ENCODE measurements at places on chromosomes 1 and 21. TPM values are rescaled to one million over a fixed set of nuclear protein-coding genes. Genes with fewer than 3 reads are reported as not detected.

DNA sequence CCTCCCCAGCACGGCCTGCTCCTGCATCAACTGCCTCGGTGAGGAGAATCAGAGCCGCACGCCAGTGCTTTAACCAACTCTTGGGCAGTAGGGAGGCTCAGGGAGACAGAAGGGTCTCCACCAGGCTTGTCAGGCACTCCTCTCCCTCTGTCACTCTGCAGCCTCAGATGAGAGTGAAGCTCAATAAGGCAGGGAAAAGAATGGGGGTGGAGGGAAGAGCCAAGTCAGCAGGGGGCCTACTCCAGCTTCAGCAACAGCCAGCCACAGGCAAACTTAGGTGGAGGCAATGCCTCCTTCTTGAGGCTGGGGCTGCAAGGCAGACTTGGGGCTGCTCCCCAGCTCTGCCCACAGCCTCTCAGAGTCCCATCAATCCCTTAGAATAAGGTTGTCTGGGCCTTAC is 51.8 kb upstream of the A3GALT2 start:
- DNase-seq, result no peak

DNA sequence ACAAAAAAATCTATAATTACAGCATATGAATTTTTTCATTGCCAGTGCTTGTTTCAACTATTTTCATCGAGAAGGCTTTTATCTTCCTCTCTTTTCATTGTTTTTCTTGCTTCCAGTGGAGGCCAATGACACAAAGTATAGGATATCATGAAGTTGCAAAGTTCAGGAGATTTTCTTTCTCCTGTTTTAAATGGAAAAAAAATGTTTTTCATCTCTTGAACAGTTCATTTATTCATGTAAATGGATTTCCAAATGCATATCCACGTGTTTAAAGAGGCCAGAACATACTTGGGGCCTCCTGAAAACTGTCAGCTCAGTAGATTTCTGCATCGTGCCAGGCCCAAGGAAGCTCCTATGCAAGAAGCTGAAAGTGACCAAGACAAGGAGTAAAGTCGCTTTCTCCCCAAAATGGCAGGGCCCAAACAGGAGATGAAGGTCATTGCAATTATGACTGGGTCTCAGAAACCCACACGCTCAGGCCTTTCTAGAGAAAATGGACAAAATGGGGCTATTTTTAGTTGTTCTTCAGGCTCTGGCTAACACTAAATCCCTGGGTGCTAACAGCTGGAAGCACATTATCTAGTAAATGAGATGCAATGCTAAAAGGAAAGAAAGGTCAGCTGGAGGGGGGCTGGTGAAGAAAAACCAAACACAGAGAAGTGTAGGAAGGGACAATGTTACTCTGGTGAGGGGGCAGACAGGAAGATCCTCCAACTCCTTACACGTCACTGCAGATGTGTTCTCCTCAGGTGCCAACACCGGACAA is 136.9 kb upstream of the C8B start:
- no peak for DNase-seq

DNA sequence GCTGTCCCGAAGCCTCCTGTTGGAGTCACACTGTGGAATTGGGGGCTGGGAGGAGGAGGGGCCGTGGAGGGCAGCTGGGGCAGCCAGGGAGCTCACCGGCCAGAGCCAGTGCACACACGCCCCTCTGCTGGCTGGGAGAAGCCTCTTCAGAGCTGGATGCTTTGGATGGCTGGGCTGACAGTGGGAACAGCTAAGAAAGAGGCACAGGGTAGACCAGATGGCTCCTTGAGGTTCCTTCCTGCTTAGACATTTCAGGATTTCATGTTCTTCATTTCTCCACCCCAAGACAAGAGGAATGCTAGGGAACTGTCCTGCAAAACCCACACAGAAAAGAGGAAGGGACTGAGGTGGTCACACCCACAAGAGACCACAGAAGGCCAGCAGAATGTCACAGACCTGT is 254.8 kb upstream of the VAMP3 start:
- DNase-seq, result no peak

DNA sequence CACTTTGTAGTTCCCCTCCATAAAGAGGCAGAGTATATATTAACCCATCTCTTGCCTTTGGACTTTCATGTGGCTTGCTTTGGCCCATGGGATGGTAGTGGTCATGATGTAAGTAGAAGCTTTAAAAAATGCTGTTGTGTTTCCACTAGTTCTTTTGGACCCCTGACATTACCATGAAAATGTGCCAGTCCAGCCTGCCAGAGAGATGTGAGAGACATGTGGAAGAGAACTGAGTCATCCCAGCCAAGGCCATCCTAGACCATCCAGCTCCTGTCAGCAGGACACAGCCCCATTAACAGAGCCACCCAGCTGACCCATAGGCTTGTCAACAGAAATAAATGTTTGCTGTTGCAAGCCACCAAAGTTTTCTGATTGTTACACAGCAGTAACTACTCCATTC is 3.9 kb upstream of the CD101 start:
- no peak for DNase-seq

DNA sequence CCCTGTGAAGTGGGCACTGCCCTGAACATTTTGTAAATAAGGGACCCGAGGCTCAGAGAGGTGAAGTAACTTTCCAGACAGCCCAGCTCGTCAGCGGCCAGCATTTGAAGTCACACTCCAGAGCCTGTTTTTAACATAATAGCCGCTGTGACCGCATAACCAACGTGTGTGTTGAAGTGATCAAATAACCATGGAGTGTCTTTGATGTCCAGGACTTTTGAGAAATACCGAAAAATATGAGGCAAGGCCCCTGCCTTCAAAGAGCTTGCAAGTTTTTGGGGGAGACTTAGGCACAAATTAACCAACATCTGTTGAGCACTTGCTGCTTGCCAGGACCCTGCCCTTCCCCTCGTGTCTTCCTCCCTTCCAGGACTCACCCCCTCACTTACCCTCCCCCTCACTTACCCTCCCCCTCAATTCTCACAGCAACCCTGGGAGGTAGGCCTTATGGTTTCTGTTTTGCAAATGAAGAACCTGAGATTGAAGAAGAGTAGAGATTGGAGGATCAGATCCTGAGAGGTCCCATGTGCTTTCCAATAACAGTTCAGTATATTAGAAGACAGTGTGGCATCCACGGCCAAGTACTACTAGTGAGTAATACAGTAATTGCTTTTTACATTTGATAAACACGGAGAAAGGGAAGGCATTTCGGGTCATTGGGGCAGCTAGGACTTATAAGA is 1.3 kb upstream of the SLC16A1 start:
- DNase-seq, result no peak

TMEM82 gene
- not detected for total RNA-seq

- no peak for DNase-seq
These were observed 69.2 kb downstream of the NOS1AP start for GRCh38 chr1:162138599-162139181.

DNA sequence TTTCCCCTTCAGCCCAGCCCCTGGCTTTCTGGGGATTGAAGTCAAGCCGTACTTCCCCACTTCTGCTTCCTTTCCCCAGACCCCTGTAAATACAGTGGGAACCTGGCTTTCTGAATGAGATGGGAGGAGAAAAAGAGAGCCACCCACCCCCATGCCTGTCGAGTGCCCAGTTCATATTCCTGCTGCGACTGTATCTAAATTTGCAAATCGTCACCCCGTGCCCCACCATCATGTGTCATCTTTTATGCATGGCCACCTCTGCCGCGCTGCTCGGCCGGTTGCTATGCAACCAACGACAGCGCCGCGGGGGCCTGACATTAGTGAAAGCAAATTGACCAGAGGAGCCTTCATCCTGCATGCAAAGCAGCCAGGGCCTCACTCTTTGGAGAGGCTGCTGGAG is 143.0 kb downstream of the ELAVL4 start:
- DNase-seq, result no peak

POU2F1 gene
- 28.6 TPM for total RNA-seq

GRCh38 chr1:232164078-232164963 is 465.6 kb downstream of the SIPA1L2 start:
- no peak for DNase-seq

DNA sequence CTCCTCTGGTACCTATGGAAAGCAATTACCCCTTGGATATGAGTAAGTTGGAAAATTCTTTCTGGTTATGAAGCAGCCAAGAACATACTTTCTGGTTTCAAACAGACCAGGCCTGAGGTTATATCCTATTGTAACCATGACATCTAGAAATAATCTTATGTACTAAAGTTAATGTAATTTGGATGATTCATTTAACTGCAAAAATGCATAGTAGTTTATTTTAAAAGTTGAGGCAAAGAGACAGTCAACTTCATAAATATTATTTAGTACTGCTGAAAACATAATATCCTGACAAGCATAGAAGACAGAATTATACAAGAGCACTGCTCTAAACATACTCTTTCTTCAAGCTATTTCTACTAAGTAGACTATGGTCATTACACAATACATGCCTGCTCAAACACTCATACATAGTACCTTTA is 25.5 kb downstream of the ODF2L start:
- no peak for DNase-seq

ASH1L gene
- 126 TPM for total RNA-seq

- no peak for DNase-seq
These were observed 56.4 kb downstream of the GREM2 start for GRCh38 chr1:240555524-240555923.

GRCh38 chr1:91171898-91172297 is 150.1 kb upstream of the ZNF644 start:
- DNase-seq, result no peak

- no peak for DNase-seq
These were observed 239.7 kb upstream of the KCNK2 start for GRCh38 chr1:214842856-214843255.

DNA sequence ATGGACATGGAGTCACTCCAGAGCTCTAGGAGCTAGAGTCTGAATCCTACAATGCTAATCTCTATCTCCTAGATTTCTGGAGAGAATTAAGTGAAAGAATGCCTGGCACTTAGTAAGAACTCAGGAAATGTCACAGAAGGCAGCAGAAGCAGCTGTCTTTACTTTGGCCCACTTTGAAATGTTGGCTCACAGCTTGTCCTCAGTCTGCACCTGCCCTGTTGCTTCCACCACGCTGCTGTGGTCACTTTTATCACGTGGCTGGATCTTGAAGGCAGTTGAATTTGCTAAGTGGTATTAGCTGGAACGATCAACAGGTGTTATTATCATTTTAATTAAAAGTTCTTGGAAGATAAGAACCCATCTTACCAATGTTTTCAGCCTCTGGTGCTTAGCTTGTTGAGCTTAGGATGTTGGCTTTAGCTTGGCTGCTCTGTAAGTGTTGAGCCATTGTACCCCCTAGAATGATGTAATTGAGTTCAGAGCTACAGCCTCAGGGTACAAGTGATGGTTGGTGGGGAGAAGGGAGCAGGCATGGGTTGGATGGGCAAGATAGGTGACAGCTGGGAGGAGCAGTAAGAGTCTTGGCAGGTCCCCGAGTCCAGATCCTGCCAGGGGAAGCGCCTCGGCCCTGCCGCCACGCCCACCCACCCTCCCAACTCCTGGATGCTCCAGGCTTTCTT is 41.9 kb upstream of the EPS8L3 start:
- DNase-seq, result no peak

CSF3R gene
- total RNA-seq, result 7.1 TPM

DNA sequence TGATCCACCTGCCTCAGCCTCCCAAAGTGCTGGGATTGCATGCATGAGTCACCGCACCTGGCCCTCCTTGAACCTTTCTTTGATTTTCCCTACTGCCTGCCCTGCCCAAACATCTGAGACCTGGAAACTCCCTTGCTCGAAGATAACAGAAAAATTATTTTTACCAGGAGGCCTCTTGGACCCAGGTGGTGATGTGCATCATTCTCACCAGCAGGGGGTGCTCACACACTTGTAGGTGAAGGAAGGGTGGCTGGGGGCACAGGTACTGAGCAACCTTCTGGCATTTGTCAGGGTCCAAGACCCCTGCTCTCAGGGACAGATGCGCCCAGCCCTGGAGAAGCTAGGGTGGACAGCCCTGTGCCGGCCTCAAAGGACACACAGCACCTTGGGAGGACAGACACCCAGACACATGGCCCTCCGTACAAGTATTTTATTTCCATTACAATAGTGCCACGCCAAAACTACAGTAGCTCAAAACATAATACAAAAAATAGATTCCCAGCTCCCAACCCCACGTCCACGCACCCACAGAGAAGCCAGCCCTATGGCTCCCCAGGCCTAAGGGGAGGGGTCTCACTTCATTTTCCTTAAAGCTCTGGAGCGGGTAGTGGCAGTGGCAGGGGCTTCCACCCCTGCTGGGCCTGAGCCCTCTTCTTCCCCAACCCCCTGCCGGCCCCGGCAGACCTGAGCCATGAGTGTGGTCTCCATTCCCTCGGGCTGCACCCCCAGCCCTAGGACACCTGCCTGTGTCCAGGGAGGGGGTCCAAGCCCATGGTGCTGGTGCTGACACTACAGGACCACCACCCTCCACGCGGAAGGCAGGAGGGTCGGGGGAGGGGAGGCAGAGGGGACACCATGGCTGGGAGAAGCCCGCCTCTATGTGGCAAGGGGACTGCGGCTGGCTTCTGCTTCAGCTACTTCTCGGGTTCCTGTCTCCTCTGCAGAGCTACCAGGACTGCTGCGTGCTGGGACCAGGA is 40.4 kb upstream of the EIF4G3 start:
- peak; percentile 64 for DNase-seq

- DNase-seq, result no peak
These were observed 21.9 kb downstream of the TLCD4 start for GRCh38 chr1:95139039-95139438.

RCOR3 gene
- total RNA-seq, result 74.1 TPM

- DNase-seq, result no peak
These were observed 71.5 kb downstream of the NR5A2 start for GRCh38 chr1:200099040-200099439.

DNA sequence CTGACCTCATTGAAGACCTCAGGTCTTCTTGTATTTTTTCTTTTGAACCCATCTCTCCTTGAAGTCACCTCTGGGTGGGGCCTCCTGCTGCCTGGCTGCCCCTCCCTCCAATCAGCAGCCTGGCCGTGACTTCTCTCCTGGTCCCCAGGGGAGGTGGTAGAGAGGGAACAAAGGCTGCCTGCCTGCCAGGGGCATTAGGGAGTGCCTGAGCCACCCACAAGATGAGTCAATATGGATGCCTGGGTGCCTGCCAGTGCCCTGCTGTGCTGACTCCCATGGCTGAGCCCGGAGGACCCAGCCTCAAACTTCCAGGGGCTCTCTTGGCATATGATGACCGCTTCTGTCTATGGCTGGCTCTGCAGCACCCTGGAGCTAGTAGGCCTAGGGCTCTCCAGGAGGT is 5.3 kb upstream of the CDCP2 start:
- DNase-seq, result no peak

DNA sequence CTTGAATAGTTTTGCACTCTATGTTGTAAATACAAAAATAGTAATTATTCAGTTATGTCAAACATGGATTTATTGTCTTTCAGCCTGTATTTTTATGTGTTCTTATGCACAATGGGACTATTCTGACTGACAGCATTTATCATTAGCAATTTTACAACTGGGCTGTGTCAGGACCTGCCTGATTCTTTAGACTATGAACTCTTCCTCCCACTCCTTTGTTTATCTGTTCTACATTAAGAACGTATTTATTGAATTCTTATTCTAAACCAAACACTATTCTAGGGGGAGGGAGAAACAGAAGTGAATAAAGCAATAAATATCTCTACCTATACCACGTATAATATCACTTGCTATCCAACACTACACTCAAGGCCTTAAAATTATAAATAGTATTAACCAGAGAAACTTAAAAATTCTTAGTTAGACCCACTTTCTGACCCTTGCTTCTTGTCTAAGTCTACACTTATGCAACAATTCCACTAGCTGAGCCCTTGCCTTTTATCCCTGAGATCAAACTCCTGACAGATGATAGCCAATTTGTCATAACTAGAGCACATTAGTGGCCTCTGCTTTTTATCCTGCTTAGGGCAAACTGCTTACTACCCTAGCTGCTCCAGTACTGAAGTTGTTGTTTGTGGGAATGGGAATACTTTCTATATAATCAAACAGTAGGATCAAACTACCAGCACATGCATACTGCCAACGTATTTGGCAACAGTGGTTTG is 494.3 kb downstream of the BRINP3 start:
- no peak for DNase-seq

Data from dorsolateral prefrontal cortex (tissue), 122 donors.